ENCODE measurements at places on chromosomes 6 and 20.

DNA sequence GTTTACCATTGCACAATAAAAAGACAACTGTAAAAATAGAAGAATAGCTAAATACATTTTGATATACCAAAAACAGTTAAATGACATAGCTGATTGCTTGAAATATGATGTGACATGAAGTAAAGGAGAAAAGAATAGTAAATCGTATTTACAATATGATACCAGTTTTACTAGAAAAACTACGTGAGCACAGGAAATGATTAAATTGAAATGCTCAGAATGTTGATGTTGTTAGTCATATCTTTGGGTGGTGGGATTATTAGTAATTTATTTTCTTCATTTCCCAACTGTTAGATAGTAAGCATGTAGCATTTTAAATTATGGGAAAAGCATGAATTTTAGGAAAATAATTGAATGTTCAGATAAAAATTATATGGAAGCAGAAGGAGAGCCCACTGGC is 268.3 kb upstream of the TAB2 start:
- DNase-seq, result no peak

- DNase-seq, result no peak
These were observed 25.3 kb upstream of the KIAA1586 start for GRCh38 chr6:57021086-57021720.

DNA sequence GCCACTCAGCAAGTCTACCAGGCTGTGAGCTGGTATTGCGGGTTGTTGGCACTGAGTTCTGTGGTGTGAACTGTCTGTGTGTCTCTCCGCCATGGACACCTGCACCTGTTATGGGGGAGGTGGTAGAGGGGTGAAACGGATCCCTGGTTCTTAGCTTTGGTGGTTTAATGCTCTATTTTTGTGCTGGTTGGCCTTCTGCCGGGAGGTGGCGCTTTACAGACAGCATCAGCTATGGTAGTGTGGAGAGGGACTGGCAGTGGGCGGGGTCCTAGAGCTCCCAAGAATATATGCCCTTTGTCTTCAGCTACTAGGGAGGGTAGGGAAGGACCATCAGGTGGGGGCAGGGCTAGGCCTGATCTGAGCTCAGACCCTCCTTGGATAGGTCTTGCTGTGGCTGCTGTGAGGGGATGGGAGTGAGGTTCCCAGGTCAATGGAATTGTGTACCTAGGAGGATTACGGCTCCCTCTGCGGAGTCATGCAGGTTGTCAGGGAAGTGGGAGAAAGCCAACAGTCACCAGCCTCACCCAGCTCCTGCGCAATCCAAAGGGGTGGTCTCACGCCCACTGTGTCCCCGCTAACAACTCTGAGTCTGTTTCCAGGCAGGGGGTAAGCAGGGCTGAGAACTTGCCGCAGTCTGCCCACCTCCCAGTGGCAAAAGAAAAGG is 154.3 kb downstream of the CCDC170 start:
- no peak for DNase-seq

DNA sequence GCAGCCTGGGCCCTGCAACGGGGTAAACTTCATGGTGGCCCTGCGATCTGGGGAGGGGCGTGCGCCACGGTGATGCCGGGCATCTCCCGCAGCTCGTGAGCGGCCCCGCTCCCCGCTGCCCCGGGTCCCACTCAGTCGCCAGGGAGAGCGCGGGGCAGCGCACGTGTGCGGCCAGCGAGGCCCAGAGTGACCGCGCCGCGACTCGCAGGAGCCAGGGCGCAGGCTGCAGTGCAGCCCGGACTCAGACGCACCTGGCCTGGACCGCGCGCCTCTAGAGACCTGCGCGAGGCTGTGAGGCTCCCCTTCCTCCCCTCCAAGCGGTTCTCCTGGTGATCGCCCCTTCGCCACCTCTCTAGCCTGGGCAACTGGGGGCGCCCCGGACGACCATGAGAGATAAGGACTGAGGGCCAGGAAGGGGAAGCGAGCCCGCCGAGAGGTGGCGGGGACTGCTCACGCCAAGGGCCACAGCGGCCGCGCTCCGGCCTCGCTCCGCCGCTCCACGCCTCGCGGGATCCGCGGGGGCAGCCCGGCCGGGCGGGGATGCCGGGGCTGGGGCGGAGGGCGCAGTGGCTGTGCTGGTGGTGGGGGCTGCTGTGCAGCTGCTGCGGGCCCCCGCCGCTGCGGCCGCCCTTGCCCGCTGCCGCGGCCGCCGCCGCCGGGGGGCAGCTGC is 652 bp downstream of the BMP6 start:
- no peak for DNase-seq

GRCh38 chr6:79467716-79468115 is 69.5 kb downstream of the LCA5 start:
- DNase-seq, result no peak

DNA sequence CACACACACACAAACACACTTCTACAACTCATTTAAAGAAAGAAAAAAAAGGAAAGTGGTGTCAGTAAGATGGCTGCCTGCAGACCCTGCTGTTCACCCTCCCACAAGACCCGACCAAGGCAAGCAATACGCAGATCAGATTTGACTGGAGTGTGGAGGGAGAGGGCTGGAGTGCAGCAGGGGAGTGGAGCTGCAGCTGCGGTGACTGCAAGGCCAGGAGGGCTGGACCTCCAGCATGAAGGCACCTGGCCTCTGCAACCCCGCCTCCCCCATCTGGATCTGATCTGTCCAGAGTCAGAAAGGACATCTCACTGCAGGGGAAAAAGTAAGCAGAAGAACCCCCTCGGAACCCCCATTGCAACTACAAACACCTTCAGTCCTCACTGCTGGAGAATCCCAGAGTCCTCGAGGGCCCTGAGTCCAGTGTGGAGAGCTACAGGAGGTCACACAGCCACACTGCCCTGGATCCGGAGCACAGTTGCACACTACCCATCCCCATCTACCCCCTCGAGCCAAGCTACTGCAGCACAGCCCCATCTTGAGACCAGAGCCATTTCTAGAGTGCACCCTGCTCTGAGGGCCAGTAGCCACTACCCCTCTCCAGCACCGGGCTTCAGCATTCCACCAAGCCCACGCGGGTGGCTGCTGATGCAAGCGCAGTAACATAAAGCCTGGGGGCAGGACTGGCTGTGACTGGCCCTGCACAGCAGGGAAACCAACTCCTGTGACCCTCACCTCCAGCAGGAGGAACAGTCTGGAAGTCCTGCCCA is 41.9 kb upstream of the SRSF6 start:
- DNase-seq, result no peak

- DNase-seq, result no peak
These were observed 143.6 kb upstream of the SALL4 start for GRCh38 chr20:51945881-51946280.

DNA sequence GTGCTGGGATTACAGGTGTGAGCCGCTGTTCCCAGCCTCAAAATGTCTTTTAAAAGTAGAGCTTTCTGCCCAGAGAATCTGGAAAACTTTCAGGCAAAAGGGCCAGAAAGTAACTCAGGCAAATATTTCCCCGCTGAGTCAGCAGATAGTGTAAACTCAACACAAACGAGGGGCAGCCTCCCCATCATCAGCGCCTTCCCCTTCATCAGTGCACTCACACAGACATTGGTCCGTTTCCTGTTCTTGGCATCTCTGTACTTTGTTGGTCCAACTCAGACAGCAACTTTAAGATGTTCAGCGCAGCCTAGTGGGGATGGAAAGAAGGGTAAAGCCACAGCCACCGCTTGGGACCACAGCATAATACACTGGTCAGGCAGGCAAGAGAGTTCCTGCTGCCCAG is 69.5 kb downstream of the CSE1L start:
- no peak for DNase-seq

GRCh38 chr6:7285416-7285815 is 27.6 kb downstream of the SSR1 start:
- DNase-seq, result no peak

DNA sequence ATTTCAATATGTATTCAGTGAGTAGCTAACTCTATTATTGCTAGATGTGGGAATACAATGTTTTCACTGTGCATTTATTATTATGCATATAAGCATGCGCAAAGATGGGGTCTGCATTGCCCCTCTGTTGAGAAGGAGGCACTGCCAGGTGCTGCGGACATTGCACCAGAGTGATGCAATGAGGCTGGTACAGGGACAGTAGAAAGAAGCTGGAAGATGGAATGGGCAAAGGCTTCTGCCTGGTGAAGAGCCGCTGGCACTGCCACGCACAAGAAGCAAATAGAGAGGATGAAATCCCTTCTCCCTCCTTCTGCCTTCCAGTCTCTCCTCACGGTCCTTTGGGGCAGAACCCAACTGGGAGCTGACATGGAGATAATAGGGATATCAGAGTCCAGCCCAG is 154.5 kb upstream of the TNFAIP3 start:
- DNase-seq, result no peak

DNA sequence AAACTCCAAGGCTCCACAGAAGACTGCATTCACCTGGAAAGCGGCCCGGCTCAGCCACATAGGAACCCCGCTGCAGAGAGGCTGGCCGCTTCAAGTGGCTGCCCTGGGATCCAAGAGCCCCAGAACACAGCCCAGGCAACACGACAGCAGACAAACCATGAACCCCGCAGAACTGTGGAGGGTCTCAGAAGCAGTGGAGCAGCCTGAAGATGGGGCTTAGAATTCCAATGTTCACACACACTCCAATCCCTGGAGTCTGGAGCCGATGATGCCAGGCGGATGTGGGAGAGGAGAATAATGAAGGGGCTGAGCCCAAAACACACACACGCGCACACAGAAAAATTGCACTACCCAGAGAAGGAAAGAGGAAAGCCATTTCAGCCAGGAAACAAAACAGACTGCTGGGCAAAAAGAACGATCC is 52.4 kb downstream of the NINL start:
- no peak for DNase-seq

DNA sequence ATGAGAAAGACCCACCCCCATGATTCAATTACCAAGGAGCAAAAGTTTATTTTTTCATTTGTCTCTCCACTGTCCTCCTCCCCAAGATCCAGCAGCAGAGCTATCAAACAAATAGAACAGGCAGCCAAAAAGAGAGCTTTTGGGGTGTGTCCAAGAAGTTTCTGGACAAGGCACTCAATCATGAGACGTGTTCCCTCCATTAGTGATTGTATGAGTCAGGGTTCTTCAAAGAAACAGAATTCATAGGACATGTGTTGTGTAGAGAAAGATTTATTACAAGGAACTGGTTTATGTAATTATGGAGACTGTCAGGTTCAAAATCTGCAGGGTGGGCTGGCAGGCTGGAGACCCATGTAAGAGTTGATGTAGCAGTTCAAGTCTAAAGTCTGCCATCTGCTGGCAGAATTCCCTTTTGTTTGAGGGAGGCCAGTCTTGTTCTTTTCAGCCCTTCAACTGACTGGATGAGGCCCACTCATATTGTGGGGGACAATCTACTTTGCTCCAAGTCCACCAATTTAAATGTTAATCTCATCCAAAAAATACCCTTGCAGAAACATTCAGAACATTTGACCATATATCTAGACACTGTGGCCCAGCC is 248.1 kb upstream of the OPRM1 start:
- no peak for DNase-seq

- no peak for DNase-seq
These were observed 94.7 kb upstream of the ZNF322 start for GRCh38 chr6:26754212-26754611.

- no peak for DNase-seq
These were observed 245.0 kb downstream of the TTLL2 start for GRCh38 chr6:167569879-167570278.

- no peak for DNase-seq
These were observed 4.9 kb upstream of the DEK start for GRCh38 chr6:18269253-18269652.

DNA sequence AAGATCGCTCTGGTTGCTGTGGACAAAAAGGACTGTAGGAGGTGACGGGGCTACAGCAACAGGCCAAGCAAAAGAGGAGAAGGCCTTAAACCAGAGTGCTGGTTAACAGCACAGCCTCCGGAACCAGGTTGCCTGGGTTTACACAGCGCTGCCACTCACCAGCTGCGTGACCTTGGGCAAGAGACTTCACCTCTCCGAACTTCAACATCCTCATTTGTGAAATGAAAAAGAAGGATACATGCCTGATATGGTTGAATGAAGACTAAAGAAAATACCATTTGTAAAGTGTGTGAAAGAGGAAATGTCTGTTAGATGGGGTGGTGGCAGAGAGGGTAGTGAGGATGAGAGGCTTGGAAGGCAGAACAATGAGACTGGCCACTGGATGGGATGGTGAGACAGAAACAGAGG is 44.9 kb downstream of the PREX1 start:
- DNase-seq, result no peak

DNA sequence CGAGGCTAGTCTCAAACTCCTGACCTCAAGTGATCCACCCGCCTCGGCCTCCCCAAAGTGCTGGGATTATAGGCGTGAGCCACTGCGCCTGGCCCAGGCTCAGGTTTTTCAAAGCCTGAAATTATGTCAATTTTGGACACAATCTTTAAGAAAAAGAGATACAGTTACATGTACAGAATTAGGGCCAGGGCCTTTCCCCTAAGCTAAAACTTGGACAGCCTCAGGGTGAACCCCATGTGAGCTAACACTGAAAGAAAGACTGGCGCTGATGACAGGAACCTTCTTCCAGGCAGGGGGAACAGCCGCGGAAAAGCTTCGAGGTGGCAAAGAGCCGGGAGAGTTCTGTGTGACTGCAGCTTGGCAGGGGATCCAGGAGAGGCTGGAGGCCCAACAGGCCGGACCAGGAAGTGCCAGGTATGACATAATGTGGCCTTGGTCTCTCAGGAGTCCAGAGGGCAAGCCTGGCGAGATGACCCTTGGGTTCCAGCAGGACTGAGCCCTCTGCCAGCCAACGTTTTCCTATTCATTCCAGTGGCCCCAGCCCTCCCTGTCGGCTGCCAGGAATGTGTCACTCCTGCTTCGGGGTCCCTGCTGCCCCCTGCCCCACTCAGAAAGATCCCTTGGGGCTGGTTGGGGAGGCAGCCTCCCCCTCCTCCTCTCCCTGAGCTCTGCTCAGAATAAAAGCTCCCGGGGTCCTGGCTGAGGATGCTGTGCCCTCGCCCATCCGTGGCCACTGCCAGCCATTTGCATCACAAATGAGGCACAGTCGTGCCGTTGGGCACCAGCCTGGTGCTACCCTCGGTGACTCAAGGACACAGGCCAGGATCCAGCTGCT is 37.3 kb downstream of the RBM38 start:
- no peak for DNase-seq

DNA sequence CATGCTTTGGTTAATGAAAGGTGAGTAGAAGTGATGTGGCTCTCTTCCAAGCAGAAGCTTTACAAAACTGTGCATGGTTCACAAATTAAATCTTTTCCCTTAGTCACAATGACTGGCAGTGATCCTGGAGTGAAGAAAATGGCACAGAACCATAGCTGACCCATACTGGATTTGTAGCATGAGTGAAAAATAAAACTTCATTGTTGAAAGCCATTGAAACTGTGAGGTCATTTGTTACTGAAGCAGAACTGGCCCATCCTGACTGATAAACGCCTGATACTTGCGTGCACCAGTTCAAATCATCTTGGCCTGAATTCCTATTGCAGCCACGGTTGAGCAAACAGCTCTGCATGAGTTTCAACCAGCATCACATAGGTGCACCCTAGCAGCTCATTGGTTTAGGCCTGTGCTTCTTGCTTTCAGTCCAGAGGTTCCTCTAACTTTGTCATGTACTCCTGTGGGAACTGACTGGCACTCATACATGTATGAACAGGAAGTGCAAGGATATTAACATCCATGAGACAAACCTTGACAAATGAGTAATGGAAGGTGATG is 40.5 kb downstream of the SAMD5 start:
- DNase-seq, result no peak

- DNase-seq, result no peak
These were observed 21.9 kb downstream of the RIMS1 start for GRCh38 chr6:71908162-71908765.
